ENCODE measurements at places on chromosomes 12 and 14.

- DNase-seq, result no peak
Observed at GRCh38 chr14:91416744-91417119, 888 bp downstream of the CCDC88C start.

GRCh38 chr12:98780261-98780660 is 135.2 kb downstream of the APAF1 start:
- no peak for DNase-seq

DNA sequence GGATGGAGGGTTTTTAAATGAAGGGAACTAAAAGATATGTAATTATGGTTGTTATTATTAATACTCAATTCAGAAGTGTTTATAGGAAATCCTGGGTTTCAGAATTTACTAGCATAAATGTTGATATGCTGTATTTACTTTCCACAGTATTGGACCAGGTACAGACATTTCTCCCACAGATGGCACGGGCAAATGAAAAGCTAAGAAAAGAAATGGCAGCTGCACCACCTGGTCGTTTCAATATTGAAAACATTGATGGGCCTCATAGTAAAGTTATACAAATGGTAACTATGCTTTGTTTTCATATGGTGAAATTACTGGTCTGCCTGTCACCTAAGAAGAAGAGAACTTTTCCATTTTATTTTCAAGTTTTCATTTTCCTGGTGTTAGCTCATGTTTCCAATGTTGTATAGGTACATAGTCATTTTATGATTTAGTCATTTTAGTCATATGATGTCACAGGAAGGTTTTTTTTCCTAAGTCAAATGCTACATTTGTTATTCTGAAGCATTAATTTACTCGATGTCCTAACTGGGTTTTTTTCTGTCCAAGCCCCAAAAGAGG is 5.5 kb downstream of the NOPCHAP1 start:
- no peak for DNase-seq

DNA sequence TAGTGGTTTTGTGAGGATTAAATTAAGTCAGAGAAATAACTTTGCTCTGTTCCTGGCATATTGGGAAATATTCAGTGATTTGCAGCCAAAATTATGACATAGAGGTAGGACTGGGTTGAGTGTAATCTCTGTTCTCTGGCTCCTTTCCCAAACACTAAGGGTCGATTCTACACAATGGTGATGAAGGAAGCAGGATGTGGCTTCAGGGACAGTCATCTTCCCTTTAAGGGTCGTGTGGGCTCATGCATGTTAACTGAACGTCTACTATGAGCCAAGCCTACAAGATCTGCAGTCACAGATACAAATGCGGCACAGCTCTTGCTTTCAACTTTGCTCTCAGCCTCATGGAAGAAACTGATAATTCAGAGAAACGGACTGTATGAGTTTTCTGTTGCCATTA is 381.6 kb downstream of the VRK1 start:
- DNase-seq, result no peak

DNA sequence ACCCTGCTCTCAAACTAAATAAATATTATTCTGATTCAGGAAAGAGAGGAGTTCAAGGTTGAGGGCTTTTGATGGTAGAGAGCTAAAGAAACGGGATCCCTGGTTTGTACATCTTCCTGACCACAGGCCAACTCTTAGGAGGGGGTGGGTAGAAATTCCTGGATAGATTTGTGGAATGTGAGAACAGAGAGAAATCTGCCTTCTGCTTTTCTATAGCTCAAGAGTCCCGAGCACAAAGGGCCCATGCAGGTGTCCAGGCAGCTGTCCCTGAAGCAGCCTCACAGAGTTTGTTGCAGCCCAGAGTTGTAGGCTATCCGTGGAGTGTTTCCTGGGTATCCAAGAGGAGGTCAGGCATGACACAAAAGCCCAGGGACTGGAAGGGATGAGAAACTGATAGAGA is 198.6 kb downstream of the BCAT1 start:
- DNase-seq, result no peak

- no peak for DNase-seq
Observed at GRCh38 chr14:38592764-38593442, 337.0 kb upstream of the CLEC14A start.

- no peak for DNase-seq
Observed at GRCh38 chr12:132170637-132171292, 26.5 kb downstream of the NOC4L start.

GRCh38 chr12:46395388-46395787 is 22.8 kb upstream of the SLC38A2 start:
- DNase-seq, result no peak

- no peak for DNase-seq
Observed at GRCh38 chr12:127127897-127128296, 1139.1 kb upstream of the TMEM132C start.

DNA sequence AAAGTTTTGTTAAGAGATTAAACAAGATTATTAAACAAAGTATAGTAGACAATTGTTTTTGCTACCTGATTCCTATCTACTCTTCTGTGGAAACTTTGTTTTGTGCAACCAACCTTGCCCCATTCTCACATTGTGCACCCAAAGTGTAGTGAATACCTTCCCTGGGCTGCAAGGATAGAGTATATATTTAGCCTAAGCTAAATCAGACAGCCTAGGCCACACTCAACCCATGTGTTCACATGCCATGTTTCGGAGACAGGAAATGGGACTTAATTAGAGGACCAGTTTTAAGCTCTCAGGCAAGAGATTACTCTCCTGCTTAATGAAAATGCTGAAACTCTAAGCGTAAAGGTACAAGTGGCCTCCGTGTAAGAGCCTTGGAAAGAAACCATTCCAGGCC is 734.9 kb upstream of the USP15 start:
- no peak for DNase-seq

DNA sequence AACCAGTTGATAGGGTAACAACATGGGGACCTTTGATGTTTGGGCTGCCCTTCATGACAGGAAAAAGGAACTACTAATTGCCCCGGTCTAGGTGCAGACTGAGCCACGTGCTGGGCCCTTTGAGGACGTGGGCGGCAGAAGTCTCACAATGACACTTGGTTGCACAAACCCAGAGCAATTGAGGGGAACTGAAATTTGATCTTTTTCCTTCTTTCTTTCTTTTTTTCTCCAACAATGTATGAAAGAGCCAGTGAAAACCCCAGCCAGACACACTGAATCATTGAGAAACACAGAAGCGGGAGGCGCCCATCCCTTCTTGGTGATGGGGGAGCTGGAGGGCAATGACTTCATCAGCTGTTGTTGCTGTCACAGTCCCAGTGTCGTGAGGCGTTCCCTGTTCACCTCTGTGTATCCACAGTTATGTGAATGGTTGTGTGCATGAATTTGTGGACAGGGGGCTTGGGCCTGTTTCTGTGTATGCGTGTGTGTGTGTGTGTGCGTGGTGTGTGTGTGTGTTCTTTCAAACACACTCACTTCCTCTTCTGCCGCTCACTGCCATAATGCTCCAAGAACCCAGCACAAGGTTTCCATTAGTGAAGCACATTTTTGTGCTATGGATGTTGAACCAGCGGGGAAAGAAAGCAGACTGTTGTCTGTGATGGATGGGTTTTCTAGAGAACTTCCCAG is 137.5 kb upstream of the CCND2 start:
- DNase-seq, result no peak

- no peak for DNase-seq
Observed at GRCh38 chr12:104132351-104132956, 5.6 kb downstream of the NFYB start.

DNA sequence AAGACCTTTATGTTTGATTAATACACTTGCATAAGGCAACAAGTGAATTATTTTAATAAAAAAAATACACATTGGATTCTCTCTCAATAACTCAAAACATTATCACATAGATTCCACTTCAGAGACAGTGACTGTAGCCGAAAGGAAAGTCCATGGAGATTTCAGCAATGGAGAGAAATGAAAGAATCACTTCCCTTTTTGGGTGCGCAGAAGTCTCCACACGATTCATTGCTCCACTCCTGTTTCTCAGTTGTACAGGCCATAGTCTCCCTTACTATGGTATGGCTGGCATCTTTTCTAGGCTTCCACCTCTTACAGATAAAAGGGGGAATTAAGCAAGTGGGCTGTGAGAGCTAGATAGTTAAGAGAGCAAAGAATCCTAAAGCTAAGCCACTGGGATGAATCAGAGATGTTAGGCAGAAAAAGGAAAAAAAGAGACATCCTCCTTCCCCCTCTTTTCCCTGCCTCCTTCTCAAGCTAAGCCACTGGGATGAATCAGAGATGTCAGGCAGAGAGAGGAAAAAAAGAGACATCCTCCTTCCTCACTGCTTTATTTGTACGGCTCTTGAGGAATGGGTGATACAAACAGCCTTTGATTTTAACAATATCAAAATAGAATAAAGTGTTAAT is 16.3 kb downstream of the ST8SIA1 start:
- DNase-seq, result no peak

GRCh38 chr14:73665130-73665529 is 20.3 kb downstream of the DNAL1 start:
- no peak for DNase-seq

DNA sequence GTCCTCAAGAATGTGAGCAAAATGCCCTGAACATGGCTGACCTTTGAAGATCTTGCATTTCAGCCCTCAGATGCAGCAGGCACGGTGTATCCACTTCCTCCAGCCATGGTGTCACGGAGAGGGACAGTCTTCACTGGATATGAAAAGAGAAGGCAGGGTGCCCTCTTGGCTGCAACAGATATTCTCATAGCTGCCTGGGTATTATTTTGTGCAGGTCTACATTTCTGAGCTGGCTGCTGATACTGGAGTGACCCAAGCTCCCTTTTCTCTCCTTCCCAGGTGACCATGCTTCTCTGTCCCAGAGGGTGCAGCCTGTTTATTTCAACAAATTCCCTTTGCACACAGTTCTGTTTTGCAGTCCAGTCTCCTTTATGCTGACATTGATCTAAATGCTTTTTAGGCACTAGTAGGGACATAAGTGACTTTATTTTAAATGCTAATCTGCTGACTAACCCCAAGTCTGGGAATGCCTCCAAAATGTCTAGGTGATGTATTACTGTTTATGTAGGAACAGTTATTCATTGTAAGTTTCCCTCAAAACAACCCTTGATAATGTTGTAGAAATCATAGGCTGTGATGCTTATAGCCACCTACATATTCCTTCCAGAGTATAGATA is 17.4 kb upstream of the PYGL start:
- peak; percentile 21 for DNase-seq

GRCh38 chr14:63565448-63565847 is 22.3 kb upstream of the PPP2R5E start:
- DNase-seq, result no peak

DNA sequence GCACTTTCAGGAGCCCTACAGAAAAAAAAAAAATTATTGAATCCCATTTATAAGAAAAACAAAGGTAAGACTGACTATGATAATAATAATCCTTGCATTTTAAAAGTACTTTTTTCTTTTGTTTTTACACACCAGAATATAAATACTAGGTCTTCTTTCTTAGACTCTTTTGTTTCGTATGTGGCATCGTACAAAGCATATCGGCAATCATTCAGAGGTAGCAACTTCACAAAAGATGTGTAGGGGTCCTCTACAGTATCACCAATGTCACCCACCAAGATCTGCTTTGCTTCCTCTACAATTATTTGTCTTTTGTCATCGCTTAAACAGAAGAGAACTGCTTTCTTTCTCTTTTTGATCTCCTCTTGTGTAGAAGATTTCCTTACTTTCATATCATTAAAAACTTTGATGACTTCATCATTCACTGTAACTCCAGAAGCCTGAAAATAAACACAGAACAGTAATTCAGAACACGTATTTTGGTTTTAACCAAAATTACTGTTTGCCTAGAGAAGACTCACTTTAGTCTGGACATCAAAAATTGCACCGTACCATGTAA is 1.2 kb downstream of the CFL2 start:
- no peak for DNase-seq

GRCh38 chr12:4649358-4649661 is 396 bp downstream of the NDUFA9 start:
- no peak for DNase-seq

DNA sequence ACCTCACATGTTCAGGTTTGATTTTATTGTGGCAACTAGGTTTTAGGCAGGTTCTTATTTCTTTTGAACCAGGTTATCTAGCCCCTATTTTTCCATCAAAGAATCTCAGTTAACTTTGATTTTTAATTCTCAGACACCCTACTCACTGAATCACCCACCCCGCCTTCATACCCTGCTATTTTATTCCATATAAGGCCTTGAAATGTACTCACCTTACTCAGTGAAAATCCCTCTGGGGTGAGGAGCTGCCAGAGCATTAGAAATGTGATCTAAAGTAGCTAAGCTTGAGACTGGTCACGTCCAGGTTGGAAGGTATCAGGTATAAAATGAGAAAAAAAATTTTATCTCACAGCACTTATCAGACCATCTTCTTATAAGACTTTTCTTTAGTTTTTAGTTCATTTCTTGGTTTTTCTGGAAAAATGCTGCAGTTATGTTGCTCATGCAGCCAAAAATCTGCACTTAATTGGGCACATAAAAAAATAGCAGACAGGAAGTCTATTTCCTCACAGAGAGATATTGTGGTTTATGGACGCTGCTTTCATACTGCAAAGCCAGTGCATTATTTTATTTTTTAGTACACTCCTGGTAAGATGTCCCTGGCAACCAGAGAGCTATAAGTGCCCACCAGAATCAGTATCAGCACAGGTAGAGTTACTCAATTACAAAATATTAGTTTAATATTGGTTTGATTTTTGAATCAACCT is 101.5 kb upstream of the CCDC91 start:
- no peak for DNase-seq

DNA sequence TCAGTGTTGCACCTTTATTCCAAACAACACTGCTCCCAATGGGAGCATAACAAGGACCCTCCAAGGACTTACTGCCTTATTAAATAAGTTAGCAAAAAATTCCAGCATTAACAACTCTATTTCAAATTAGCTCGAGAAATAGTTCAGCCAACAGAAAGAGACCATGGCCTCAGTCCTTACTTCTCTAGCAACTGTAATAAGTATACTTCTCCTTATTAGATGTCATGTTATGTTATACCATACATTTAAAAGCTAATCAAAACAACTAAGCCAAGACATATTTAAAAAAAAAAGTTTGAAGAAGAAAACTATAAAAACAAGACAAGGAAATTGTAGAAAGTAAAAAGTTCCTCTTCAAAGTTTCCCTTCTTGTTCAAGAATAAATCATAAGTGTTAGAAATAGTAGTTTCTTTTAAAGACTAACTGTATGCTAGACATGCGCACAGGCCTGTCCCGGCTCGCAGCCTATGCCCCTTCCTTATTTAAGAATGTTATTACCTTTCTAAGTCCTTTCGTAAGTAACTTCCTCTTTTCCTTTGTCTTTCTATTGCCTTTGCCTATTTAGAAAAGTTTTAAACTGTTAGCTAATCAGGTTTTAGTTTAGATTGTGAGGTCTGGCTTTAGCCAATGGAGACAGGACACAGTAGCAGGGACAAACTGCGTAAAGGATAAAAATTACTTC is 68.6 kb downstream of the RESF1 start:
- DNase-seq, result no peak

- no peak for DNase-seq
Observed at GRCh38 chr12:2666846-2667245, 127.9 kb upstream of the FKBP4 start.

GRCh38 chr12:110403146-110403975 is at the start of gene ANAPC7:
Gene ANAPC7 (minus strand): TSS chr12:110403708. CDS start chr12:110403627, 81 bp downstream.
- peak; percentile 91 for DNase-seq

GRCh38 chr14:21268617-21269251 is 508 bp downstream of the HNRNPC start:
- DNase-seq, result peak; percentile 22

- peak; percentile 60 for DNase-seq
Observed at GRCh38 chr12:103495469-103496456, at the start of gene C12orf42. Gene C12orf42 (minus strand): TSS chr12:103495968. CDS start chr12:103478426, 17,542 bp downstream.

All from hematopoietic multipotent progenitor cell (in vitro differentiated cells).